Subcutaneous preadipocyte (primary cell): ENCODE measurements at places on chromosomes 5 and 9. TPM values are rescaled to one million over a fixed set of nuclear protein-coding genes. Genes with fewer than 3 reads are reported as not detected.

ADAM19 gene
- total RNA-seq, result 2.9 and 3.3 TPM in 2 replicates

ANKRA2 gene
- total RNA-seq, result 13.2 and 14.5 TPM in 2 replicates

HSPB3 gene
- total RNA-seq, result not detected in 2 replicates

PKD2L2 gene
- total RNA-seq, result not detected in 2 replicates

CACNA1B gene
- total RNA-seq, result under 0.01 and 0.20 TPM in 2 replicates

PCDHB11 gene
- total RNA-seq, result 0.37 TPM in 1 of 2 replicates, not detected in the other

OR1J2 gene
- 0.20 and 0.73 TPM in 2 replicates for total RNA-seq

CLK4 gene
- total RNA-seq, result 36.0 and 47.5 TPM in 2 replicates

CATSPER3 gene
- under 0.01 TPM in 1 of 2 replicates, not detected in the other for total RNA-seq

GABRA1 gene
- total RNA-seq, result not detected in 2 replicates

PSD2 gene
- total RNA-seq, result under 0.01 TPM in 2 replicates

NRG2 gene
- 1.1 and 2.0 TPM in 2 replicates for total RNA-seq

SYNPO gene
- 0.98 and 1.5 TPM in 2 replicates for total RNA-seq

SLC6A7 gene
- not detected in 2 replicates for total RNA-seq

TERT gene
- not detected in 2 replicates for total RNA-seq

PCDHB4 gene
- 0.37 TPM in 1 of 2 replicates, not detected in the other for total RNA-seq

DAP gene
- 15.1 and 24.6 TPM in 2 replicates for total RNA-seq

CERCAM gene
- 55.1 and 75.0 TPM in 2 replicates for total RNA-seq

ANKRD55 gene
- total RNA-seq, result not detected in 2 replicates

MLANA gene
- total RNA-seq, result 0.20 TPM in 1 of 2 replicates, not detected in the other

SPATA31C1 gene
- total RNA-seq, result not detected in 2 replicates

CTNNAL1 gene
- 69.8 and 103 TPM in 2 replicates for total RNA-seq

KIAA0825 gene
- 4.5 and 6.2 TPM in 2 replicates for total RNA-seq

HK3 gene
- total RNA-seq, result not detected in 2 replicates

FTMT gene
- not detected in 2 replicates for total RNA-seq

IFNA10 gene
- not detected in 2 replicates for total RNA-seq

PLAC8L1 gene
- 0.20 TPM in 1 of 2 replicates, not detected in the other for total RNA-seq

ELP1 gene
- 30.1 and 38.9 TPM in 2 replicates for total RNA-seq

PCDHAC1 gene
- not detected in 2 replicates for total RNA-seq

SV2C gene
- not detected in 2 replicates for total RNA-seq

SLC24A2 gene
- total RNA-seq, result not detected in 2 replicates

C7 gene
- total RNA-seq, result 0.39 and 12.9 TPM in 2 replicates

UGT3A1 gene
- not detected in 2 replicates for total RNA-seq

TRIM14 gene
- 1.5 and 6.3 TPM in 2 replicates for total RNA-seq

C9 gene
- total RNA-seq, result not detected in 2 replicates

TMEM215 gene
- total RNA-seq, result not detected in 2 replicates

PTPN3 gene
- total RNA-seq, result 0.98 and 1.5 TPM in 2 replicates

APBA1 gene
- total RNA-seq, result 2.9 and 3.1 TPM in 2 replicates

ARHGEF28 gene
- total RNA-seq, result 1.1 and 20.7 TPM in 2 replicates

TAF11L10 gene
- not detected in 2 replicates for total RNA-seq

RASGRF2 gene
- total RNA-seq, result 0.20 and 0.37 TPM in 2 replicates

BAAT gene
- total RNA-seq, result under 0.01 TPM in 1 of 2 replicates, not detected in the other

IFNA4 gene
- total RNA-seq, result not detected in 2 replicates

GFPT2 gene
- 147 and 206 TPM in 2 replicates for total RNA-seq

PPP6C gene
- total RNA-seq, result 21.7 and 21.9 TPM in 2 replicates
